D341Med (cell line): ENCODE measurements at places on chromosomes 3 and 15.

GRCh38 chr15:73800662-73801345 is 47.7 kb upstream of the INSYN1 start:
- DNase-seq = no peak

DNA sequence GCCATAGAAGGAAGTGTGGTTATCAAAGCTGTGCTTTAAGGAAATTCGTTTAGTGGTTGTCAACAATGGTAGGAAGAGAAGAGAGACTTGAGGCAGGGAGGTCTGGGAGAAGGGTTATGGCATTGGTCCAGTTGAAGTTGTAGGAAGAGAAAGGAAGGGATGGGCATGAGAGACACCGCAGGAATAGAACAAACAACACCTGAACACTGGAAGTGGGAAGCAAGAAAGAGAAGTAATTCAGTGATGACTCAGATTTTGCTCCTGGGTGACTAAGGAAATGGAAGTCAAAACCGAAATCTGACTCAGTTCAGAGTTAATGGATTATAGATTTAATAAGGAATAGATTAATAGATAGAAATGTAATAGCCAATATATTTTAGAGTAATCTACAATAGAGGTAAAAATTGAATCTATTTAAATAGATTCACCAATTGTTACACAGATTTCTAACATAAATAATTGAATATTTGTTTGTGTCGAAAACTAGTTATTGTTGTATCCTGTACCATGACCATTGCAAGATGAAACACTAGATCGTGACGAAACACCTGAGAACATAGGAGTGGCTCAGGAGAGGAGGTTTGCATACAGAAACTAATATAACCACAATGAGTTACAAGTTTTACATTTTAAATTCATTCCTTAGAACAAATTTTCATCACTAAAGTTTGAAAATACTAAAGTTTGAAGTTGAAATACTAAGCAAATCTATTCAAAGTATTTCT is 36.0 kb downstream of the THBS1 start:
- no peak for DNase-seq

DNA sequence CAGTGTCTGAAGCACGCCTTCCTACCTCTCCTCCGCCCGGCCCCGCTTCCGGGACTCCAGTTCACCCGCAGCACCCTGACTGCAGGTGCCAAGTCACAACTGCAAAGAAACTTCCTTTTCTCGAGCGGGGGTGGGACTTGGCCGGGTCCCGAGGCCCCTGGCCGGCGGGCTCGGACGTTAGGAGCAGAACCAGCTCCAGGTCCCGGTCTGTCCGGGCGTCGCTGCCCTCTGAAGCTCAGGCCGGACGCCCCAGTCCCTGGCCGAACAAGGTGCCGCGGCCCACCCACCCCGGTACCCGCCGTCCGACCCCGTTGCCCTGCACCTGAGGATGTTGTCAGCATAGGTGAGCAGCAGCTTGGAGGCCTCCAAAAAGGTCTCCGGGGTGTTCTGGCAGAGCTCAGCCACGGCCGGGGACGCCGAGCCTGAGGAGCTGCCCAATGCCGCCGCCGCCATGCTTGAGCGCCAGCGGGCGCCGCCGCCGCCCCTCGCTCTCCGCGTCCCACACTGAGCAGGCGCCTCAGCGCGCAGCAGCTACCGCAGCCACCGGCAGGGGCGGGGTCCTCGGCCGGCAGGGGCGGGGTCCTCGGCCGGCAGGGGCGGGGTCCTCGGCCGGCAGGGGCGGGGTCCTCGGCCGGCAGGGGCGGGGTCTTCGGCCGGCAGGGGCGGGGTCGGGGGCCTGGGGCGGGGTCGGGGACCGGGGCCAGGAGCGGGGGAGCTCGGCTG is at the start of gene NGLY1:
NGLY1 (minus strand) TSS at position 506 of the 723 bp plus-strand sequence; CDS start at position 453, 53 bp downstream.
- DNase-seq = peak; percentile 90

GRCh38 chr15:49200347-49200746 is 30.3 kb downstream of the GALK2 start:
- no peak for DNase-seq
